Jurkat, Clone E6-1 (cell line): ENCODE measurements at places on chromosomes 3 and 15.

DNA sequence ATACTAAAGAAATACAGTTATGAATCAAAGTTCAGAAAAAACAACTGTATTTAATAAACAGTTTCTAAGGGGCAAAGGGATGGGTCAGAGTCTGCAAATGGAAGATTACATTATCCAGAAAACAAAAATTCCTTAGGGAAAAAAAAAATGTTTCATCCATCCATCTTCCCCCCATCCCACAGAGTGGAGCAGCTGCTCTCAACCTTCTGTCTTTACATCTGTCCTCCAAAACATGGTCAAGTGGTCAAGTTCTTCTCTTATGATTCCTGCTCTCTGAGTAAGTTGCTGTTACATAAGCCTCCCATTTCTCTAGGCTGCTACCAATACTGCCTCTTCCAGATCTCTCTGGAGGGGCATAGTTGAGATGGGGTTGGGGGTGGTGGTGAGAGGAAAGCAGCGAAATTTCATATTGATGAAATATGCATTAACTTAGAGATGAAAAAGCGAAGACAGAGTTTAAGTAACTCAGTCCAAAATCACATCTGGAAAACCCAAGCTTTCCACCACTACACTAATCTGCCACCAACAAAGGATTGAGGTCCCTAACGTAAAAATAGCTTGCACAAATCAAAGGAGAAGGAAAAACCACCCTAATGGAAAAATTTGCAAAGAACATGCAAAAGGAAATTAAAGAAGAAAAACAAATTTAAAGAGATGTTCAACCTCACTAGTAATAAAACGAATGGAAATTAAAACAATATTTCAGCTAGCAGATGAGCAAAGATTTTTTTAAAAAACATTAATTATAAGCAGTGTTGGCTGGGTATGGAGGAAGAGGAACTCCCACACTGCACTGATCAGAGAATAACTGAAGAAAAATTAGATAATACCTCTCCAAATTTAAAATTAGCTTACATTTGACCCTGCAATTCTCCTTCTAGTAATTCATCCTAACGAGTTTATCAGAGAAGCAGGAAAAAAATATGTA is 109.5 kb downstream of the ST8SIA2 start:
- no peak for DNase-seq

DNA sequence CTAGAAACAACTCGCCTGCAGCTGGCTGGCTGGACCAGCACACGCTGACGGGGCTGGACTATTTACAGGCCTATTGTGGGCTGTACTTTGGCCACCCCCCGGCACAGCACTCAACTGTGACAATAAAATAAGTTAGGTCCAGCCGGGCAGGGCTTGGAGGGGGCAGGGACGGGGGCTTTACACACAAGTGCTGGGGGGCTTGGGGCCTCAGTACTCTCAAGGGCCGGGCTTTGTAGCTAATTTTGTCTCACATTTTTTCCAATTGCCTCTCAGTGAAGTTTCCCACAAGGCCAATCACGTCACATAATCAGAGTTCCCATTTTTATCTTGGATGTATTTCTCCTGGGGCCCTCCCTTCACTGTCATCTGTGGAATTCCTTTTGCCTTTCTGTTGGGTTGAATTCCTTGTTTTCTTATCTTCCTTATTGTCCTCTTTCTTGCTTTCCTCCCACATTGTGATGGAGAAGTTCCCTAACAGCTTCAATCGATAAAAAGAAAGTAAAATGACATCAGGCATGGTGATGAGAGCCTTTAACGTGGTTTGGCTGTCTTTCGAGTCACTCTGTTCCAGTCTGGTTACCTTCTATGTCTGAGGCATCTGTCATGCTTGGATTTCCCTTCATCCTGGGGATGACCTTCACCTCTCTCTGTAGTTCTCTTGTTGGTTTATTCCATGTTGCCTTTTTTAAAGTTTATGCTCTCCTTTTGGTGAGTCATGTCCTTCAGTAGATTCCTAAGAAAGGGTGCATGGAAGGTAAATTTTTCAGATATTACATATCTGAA is 44.1 kb upstream of the CMTM7 start:
- no peak for DNase-seq

DNA sequence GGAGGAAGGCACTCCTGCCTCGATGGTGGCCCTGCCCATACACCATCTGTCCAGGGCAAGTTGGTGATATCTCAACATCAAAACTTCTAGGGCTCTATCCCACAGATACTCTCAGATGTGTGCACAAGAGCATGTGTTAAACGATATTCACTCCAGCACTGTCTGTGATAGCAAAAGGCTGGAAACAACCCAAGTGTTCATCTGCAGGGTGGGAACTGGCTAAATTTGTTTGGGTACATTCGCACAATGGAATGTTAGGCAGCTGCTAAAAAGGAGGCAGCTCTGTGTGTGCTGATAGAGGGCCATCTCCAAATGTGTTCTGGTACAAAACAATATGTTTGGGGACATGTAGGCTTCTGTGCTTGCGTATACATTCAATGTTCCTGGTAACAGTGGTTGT is 19.8 kb downstream of the IGDCC4 start:
- DNase-seq: no peak

GRCh38 chr15:92505611-92506010 is 111.9 kb downstream of the ST8SIA2 start:
- no peak for DNase-seq

- no peak for DNase-seq
Observed at GRCh38 chr3:57661404-57661803, 31.5 kb downstream of the DENND6A start.

- no peak for DNase-seq
Observed at GRCh38 chr3:158105119-158105709, 1.0 kb downstream of the SHOX2 start.

GRCh38 chr3:120820748-120821147 is 78.2 kb downstream of the GTF2E1 start:
- no peak for DNase-seq
